ENCODE measurements at places on chromosomes 6 and 20.

DNA sequence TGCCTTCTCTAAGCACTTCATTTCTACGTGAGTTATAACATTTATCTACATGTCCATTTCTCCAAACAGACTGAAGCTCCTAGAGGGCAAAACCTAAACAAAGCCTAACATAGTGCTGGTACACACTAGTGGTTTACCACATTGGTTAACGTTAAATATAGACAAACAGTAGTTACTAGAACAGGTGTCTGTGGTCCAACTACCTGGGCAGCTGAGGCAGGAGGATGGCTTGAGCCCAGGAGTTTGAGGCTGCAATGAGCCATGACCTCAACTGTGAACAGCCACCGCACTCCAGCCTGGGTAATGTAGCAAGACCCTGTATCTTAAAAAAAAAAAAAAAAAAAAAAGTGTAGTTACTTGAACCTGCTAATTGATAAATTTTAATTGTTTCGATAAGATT lies 26.5 kb downstream of the PTPRK start:
- DNase-seq = no peak

- DNase-seq = no peak
These were observed 23.0 kb downstream of the ZNF217 start for GRCh38 chr20:53570446-53571276.

GRCh38 chr20:54062812-54063280 lies 7.5 kb downstream of the BCAS1 start:
- DNase-seq = peak; percentile 13

DNA sequence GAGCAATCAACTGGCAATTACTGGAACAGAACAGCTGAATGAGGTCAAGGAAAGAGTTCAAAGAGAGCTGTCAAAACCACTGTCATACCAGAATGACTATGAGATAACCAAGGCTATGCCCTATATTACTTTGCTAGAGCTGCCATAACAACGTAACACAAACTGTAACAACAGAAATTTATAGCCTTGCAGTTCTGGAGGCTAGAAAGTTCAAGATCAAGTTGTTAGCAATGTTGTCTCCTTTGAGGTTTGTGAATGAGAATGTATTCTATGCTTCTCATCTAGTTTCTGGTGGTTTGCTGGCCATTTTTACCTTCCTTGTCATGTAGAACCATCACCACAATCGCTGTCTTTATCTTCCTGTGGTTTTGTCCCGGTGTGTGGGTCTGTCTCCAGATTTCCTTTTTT lies 1323.0 kb upstream of the GJE1 start:
- no peak for DNase-seq

DNA sequence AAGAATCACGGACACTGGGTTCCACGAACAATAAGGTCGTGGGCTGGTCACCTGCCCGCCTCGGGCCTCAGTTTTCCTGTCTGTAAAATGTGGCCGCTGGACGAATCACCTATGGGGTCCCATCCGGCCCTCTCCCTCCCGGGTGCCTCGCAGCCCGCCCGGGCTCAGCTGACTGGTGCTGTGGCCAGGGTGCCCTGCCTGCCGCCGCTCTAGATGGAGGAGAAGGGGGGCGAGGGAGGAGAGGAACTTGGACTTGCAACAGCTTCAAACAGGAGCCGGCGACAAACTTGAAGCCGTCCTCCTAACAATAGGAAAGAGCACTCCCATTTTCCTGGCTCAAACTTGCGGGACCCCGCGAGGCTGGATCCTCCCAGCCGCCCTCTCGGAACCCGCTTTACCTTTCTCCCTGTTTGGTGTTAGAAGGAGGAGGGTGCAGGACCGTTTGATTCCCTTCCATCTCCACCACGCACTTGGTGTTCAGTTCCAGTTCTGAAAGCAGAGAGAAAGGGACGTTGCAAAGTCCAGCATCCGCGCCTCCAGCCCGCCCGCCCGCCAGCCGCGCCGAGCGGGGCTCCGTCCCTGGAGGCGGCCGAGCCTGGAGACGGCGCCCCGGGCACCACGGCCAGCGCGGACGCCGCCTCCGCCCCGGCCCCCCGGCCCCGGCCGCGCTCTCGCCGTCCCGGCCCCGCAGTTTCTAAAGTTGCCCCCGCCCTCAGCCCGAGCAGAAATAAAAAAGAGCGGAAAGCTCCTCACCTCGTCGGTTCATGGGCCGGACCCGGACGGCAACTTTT lies 584 bp downstream of the KIF13A start:
- DNase-seq = no peak

DNA sequence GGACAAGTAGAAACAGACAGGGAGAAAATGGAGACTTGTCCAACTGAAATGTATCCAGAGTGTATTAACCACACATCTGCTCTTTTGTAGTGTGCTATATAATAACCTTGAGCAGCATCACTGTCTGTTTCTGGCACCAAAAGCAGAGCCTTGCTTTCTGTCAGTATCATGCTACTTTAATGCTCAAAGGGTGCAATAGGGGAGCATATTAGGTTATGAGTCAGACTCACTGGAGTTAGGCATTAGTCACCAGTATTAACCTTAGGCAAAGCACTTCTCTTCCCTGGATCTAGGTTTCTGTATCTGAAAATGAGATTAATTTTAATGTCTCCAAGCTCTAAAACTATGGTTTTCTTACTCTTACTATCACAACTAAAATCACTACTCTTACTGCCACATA lies 280.1 kb downstream of the TFAP2B start:
- DNase-seq = no peak

GRCh38 chr6:93721386-93722048 lies 302.2 kb upstream of the EPHA7 start:
- DNase-seq = no peak

DNA sequence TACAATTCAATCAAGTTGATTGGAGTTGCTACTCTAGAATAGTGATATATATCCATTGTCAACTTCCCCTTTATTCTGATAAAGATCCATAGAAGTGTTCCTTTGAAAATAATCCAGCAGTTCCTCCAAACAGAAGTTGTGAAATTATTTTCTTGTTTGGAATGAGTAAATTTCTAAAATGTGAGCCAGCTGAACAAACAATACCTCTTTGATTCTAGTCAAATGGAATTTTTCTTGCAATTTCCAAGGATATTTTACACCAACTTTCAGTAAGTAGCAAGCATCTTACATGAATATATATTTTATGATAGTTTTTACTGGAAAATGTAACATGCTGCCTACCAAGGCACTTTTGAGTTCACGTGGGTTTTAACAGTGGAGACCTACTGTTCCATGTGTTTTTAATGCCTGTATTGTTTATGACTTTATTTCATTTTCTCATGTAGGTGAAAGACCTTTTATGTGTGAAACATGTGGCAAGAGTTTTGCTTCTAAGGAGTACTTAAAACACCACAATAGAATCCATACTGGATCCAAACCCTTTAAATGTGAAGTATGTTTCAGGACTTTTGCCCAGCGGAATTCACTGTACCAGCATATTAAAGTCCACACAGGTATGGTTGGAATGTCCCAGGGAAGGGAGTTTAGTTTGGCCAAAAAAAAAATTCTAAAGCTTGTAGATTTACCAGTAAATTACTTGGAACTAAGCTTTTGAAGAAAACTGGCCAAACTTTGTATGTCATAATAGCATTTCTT lies 6.5 kb downstream of the GZF1 start:
- no peak for DNase-seq

GRCh38 chr6:15527838-15528617 lies 134.8 kb downstream of the DTNBP1 start:
- DNase-seq = no peak

Measured in central memory CD4-positive, alpha-beta T cell (primary cell).